ENCODE measurements at places on chromosomes 4 and X.

DNA sequence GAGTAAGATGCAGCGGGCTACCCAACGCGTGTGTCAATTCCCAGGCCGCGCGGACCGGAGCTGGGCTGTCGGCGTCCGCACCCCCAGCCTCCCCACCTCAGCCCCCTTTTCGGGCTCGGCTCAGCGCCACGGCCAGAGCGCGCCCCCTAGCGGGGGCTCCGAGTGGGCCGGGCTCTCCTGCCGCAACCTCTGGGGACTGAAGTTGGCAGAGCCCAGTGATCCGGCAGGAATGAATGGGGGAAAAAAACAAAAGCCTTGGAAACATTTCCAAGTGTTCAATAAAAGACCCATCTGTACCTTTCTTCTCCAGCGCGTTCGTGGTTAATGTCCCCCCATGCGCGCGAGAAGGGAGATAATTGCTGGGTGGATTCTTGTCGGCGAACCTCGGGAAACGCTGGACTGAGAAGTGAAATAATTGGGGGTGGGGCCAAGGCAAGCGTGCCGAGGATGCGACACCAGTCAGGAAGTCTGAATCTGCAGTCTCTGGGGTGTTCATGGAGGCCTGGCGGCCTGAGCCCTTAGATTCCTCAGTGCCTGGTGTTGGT lies 5.2 kb upstream of the ARX start:
- no peak for ATAC-seq

DNA sequence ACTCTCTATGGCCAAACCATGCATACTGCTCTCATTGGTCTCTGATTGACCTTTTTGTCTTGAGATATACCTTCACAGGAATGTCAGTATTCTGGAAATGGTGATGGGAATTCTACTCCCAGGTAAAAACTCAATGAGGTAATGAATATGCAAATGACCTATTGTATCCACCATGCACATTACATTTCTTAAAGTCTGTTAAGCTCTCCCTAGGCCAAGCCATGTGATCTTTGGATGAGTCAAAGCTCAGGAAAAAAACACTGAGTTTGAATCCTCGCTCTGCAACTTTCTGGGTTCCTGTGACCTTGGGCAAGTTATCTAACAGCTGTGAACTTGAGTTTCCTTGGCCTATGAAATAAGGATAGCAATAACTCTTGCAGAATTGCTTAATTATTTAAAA lies 175.4 kb downstream of the PPP1R2C start:
- no peak for ATAC-seq

GRCh38 chrX:97740044-97740443 lies 856.3 kb downstream of the RPA4 start:
- no peak for ATAC-seq

DNA sequence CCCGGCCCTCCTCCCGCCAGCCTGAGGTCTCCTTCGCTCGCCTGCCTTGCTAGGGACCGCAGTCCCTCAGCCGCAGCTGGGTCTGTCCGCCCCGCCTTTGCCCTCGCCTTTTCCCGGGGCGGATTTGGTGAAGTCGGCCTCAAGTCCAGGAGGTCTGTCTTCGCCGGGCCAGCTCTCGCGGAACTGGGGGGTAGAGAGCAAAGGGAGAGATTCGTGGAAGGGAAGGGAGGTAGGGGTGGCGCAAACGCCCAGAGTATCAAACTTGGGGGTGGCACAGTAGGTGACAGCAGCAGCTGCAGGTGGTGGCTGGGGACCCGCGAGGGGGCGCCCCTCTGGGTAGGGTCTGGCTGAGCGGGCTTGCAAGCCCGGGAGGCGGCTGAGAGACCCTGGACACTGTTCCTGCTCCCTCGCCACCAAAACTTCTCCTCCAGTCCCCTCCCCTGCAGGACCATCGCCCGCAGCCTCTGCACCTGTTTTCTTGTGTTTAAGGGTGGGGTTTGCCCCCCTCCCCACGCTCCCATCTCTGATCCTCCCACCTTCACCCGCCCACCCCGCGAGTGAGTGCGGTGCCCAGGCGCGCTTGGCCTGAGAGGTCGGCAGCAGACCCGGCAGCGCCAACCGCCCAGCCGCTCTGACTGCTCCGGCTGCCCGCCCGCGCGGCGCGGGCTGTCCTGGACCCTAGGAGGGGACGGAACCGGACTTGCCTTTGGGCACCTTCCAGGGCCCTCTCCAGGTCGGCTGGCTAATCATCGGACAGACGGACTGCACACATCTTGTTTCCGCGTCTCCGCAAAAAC lies at the start of gene NPY2R:
TSS of gene NPY2R (plus strand) at position 379 of the 797 bp plus-strand sequence. CDS start 5,304 bp downstream, outside the sequence.
- peak; percentile 6 for ATAC-seq

GRCh38 chr4:104940927-104941326 lies 205.7 kb upstream of the TET2 start:
- ATAC-seq: no peak
